ENCODE measurements at places on chromosomes 12 and 14.

DNA sequence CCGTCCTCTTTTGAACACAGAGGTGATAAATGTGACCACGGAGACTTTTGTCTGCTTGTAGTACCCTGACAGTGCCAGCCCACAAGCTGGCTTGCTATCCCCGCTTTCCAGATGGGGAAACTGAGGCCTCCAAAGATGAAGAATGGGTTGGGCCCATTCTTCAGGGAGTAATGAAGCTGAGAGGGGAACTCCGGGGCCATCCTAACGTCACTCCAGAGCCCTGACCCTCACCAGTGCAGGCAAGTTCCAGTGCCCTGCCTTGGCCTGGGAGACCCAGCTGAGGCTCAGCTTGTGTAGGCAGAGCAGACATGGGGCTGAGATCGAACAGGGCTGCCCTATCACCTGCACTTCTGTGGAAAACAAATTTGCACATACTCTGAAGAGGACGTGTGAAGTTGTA lies 277.1 kb downstream of the DPF3 start:
- no peak for DNase-seq
- H3K36me3 ChIP-seq: no peaks in the 10 kb centered on the region
- no peaks in the 10 kb centered on the region for H3K27me3 ChIP-seq
- no peak overlapping the region for H3K4me3 ChIP-seq
- H3K27ac ChIP-seq: peak overlapping the region; percentile 87

GRCh38 chr12:89742337-89743022 lies 33.8 kb upstream of the ATP2B1 start:
- H3K36me3 ChIP-seq: no peaks in the 10 kb centered on the region
- H3K4me3 ChIP-seq: no peak overlapping the region
- H3K27me3 ChIP-seq: no peaks in the 10 kb centered on the region
- H3K27ac ChIP-seq: no peak overlapping the region

GRCh38 chr14:49456589-49456988 lies 129.6 kb downstream of the RPS29 start:
- H3K27me3 ChIP-seq: no peaks in the 10 kb centered on the region
- no peak overlapping the region for H3K27ac ChIP-seq
- H3K36me3 ChIP-seq: no peaks in the 10 kb centered on the region
- no peak for DNase-seq

DNA sequence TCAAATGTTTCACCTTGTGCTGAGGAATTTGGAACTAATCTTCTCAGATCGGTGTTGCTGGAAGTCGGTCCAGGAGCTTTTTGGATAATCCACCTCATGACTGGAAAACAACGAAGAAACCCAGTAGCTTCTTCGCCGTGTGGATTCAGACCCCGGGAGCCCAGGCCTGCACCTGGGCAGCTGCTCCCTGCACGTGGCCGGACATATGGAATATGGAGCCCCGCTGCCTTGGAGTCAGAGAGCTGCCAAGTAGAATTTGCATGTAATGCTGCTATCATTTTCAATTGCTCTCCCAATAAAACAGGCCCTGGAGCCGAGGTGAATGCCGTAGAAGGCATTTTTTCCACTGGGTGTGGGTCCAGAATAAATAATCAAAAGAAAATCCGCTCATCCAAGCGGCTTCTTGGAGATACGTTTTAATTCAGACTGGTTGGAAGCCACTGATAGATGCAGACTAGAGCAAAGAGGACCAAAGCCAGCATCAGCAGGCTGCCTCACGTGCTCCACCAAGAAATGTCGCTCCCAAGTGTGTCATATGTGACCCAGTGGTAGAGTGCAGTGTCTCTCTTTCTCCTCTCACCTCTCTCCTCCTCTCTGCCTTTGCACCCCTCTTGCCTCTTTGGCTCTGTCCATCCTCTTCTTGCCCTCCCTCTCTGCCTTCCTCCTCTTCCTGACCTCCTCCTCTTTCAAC lies 115.3 kb downstream of the ZNF664 start:
- H3K27ac ChIP-seq: no peak overlapping the region
- H3K4me3 ChIP-seq: no peak overlapping the region
- no peaks in the 10 kb centered on the region for H3K27me3 ChIP-seq

DNA sequence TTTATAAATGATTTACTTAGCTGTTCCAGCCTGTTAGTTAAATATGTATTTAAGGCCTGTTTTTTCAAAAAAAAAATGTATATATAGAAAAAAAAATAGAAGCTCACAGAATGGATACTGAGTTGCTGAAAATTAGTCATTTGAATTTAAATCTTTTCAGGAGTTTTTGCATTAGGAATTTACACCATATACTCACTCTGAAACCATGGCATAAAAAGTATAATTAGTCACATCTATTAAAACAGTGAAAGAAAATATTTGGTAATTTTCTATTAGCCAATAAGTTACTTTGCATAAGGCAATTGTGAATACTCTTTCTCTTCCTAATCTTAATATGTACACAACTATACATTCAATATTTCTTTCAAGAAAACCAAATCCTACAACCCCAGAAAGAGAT lies 51.9 kb downstream of the HMGA2 start:
- peaks cover 32% of the 10 kb centered on the region for H3K4me1 ChIP-seq
- no peak overlapping the region for H3K4me3 ChIP-seq
- no peak for DNase-seq

GRCh38 chr14:99930420-99931274 lies 134.6 kb upstream of the EVL start:
- H3K27me3 ChIP-seq: no peaks in the 10 kb centered on the region
- H3K36me3 ChIP-seq: no peaks in the 10 kb centered on the region

- H3K4me1 ChIP-seq: no peaks in the 10 kb centered on the region
- H3K27me3 ChIP-seq: no peaks in the 10 kb centered on the region
- DNase-seq: no peak
- no peaks in the 10 kb centered on the region for H3K36me3 ChIP-seq
Measured at GRCh38 chr14:67998834-67999233, 179.3 kb downstream of the RAD51B start.

DNA sequence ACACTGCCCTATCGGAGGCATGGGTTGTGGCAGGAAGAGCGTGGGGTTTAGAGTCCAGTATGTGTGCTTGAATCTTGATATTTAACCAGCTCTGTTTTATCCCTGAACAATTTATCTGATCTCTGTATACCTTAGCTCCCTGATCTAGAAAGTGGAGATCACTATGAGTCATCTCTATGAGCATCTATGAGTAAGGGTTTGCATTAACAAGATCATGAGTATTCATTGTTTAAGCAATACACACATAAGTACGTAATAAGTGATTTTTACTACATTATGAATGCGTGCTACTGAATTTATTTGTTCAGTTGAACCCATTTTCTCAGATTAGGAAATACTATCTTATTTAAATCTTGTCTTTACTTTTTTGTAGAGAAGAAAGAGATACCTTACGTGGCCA lies 49.4 kb downstream of the GPATCH2L start:
- peak; percentile 26 for DNase-seq
- H3K4me1 ChIP-seq: no peaks in the 10 kb centered on the region
- no peak overlapping the region for H3K27ac ChIP-seq
- no peak overlapping the region for H3K4me3 ChIP-seq
- no peaks in the 10 kb centered on the region for H3K27me3 ChIP-seq

- H3K27me3 ChIP-seq: no peaks in the 10 kb centered on the region
- H3K4me3 ChIP-seq: no peak overlapping the region
- H3K27ac ChIP-seq: no peak overlapping the region
- H3K4me1 ChIP-seq: no peaks in the 10 kb centered on the region
- no peak for DNase-seq
Measured at GRCh38 chr14:99387880-99388279, 92.8 kb downstream of the SETD3 start.

DNA sequence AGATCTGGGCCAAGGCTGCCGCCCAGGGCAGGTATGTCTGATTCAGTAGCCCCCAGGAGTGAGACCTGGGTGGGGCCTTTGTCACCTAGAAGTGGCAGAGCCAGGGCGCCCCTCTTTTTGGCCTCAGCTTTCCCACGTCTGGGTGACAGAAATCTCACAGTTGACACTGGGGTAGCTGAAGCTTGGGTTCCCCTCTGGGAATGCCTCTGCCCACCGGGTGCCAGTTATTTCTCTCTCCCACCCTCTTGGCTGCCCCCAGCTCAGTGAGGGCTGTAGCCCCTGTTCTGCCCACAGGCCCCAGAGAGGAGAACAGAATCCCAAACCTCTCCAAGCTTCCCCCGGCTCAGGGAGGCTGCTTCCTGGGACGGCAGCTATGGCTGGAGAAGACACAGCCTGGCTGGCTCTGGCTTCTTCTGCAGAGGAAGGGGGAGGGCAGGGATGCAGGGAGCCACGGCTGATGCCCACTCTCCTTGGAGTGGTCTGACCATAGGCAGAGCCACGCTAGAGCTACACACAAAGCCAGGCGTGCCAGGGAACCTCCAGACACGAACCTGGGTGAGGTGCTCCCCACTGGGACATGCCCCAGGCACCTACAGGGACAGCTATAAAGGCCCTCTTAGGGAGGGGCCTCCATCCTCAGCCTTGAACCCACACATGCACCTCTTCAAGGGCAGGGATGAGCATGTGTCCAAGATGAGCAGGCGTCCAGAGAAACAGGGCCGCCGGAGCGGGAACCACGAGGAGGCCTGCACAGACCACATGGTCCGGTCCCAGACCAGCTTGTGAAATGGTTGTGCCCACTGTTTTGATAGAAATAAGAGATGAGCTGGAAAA lies 51.7 kb downstream of the BEGAIN start:
- no peak for DNase-seq
- H3K27ac ChIP-seq: peak overlapping the region; percentile 57
- no peak overlapping the region for H3K4me3 ChIP-seq

Measured in cardiac muscle cell (in vitro differentiated cells and primary cell).